ENCODE measurements at places on chromosomes 7 and 10.

DNA sequence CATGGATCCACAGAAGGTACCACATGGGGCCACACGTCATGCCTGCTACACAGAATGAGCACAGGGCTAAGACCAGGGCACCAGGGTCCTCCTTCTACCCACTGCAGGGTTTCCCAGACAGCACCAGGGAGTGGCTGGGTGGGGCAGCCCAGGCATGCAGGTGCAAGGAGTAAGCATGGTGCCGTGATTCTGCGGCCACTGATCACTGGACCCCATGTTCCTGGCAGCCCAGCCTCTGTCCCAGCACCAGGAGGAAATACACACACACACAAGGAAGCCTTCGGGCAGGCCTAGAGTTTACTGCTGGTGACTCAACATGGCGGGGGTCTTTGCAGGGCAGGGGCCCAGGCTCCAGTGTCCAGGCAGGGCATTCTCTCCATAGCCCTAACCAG is 13.9 kb downstream of the ATP6V1F start:
- no peak for DNase-seq

- no peak for DNase-seq
Measured at GRCh38 chr10:125489731-125490130, 193.2 kb downstream of the TEX36 start.

- DNase-seq: peak; percentile 51
Measured at GRCh38 chr7:108004220-108005142, 1.5 kb upstream of the LAMB1 start.

DNA sequence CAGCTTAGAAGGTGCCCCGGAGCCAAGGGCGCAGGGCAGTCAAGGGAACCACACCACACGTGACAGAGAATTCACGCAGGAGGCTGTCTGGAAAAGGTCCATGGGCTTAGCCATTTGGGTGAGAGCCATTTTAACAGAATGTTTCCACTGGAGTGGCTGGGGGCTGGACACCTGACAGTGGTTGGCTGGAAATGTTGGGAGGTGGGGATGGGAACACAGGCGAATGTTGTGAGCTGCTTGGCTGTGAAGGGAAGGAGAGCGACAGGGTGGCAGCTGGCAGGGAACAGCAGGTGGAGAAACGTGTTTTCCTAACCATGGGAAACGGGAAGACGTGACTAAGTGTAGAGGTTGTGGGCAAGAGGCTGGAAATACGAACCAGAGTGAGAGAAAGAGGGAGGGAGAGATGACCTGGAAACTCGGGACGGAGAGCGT is 100.5 kb upstream of the ZNF32 start:
- DNase-seq: no peak

DNA sequence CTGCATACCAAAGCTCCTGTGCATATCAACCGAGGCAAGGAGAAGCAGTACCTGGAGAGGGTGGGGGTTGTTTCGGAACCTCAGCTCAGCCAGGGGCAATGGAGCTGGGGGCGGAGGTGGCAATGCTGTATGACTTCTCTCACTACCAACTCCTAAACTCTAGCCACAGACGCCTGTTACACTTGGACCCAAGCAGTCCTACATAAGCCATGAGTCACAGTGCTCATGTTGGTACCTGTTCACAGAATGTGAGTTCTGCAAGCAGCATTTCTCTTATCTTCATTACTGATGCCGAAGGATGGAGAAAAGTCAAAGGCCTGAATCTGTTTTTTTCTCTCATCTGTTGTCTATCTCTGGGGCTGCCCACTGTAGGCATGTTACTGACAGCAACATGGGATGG is 3.2 kb upstream of the RAB18 start:
- no peak for DNase-seq

- DNase-seq: no peak
Measured at GRCh38 chr10:31507427-31507826, 188.4 kb downstream of the ZEB1 start.

GRCh38 chr10:88157981-88158465 is 294.6 kb downstream of the PTEN start:
- peak; percentile 96 for DNase-seq

DNA sequence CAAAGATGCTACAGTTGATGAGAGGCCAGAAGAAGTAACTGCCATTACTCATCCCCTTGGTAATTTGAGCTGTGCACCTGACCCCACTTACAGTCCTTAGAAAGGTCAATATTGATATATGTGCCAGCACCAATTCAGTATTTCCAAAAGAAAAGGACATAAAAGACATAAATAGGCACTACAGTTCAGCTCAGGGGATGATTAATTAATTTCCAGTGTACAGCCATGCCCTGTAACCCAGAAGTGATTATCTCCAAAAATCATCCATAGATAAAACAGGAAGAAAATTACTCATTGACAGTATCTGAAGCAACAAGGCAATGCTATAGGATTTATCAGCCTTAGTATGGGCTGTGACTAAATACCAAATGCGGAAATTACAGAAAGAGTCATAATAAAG is 82.4 kb downstream of the PHYHIPL start:
- DNase-seq: no peak

DNA sequence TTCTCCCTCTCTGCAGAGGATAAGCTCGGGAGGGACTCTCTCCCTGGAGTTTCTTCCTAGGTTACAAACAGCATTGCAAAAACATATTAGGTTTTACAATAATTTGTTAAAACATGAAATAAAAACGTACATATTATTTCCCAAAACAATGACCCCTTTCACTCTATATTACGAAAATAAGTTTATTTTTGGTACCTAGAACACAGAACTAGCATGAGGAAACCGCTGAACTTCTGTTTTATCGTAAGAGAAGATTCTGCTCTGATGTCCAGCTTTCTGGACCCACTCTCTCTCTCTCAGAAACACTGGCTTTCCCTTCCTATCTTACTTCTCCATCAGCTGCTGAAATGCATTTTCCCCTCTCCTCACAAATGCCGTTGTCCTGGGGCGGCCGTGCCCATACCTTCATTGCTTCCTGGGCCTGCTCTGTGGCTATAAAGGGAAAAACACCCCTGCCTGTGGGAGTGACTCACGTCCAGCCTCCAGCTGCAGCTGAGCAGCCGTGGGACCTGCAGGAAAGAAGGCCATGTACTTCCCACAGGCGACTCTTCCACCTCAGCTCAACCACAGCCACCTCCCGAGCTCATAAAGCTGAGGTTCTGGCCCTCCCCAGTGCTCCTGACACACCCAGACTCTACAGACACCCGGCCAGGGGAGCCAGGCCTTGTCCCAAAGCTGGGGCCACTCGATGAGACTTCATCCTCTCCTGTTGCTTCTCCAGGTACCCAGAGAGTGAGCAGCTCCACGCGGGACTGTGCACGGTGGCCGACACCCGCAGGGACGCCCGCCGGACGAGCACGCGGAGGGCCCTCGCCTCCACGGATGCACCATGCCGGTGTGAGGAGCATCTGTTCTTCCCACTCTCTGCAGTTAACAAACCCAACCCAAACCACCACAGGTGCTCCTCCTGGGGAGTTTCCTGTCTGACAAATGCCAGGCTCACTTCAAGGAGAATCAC is 3.1 kb downstream of the GPER1 start:
- peak; percentile 32 for DNase-seq

DNA sequence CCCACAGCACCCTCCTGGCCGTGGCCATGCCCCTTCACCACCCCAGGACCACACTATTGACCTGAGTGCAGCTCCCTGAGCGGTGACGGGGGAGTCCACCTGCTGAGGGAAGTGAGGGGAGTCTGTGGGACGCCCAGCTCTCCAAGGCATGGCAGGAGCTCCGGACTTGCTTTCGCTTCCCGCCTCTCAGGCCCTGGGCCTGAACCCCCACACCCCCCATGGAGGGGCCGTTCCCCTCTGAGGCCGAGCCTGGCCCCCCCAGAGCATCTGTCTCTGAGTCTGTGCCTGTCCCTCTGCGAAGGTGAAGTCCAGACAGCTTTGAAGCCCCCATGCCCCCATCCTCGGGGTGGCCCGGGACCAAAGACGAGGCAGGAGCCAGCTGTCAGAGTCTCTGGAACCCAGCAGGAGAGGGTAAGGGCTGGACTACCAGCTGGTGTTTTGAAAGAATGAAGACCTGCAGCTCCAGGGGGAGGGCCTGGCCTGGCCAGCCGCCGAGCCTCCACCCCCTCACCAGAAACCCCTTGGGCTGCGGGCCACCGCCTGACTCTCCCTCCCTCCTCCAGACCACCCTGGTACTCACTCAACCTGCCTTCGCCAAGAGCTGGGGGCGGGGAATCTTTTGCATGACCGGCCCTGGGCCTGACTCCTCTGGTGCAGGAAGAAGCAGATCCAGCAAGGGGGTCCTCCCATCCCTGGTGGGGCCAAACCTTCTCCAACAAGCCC is 114.0 kb downstream of the PDGFA start:
- no peak for DNase-seq

GRCh38 chr7:84113286-84113685 is 81.3 kb downstream of the SEMA3A start:
- no peak for DNase-seq

GRCh38 chr7:68689087-68689433 is 909.2 kb upstream of the AUTS2 start:
- no peak for DNase-seq

DNA sequence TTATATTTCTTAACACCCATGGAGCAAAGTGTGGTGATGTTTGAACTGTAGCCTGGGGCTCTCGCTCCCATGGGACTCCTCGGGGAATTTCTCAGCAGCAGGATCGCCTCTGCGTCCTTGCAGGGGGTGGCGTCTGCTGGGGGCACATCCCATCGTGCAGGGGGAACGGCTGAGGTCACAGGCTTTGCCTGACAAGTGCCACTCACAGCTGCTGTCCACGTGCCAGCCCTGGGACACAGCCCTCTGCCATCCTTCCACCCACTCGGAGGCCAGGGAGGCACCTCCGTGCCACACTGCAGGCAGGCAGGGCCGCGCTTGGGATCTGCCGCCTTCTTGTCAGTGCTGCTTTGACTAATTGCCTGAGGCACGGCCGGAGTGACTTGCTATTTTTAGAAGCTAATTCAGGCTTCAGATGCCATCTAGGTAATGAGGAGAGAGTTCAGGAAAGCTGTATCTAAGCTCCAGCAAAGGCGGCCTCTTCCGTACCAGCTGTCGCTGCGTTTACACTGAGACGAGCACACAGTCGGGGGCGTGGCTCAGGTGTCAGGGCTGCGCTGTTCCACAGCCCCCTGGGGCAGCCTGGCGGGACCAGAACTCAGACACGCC is 45.7 kb downstream of the PITRM1 start:
- DNase-seq: no peak

DNA sequence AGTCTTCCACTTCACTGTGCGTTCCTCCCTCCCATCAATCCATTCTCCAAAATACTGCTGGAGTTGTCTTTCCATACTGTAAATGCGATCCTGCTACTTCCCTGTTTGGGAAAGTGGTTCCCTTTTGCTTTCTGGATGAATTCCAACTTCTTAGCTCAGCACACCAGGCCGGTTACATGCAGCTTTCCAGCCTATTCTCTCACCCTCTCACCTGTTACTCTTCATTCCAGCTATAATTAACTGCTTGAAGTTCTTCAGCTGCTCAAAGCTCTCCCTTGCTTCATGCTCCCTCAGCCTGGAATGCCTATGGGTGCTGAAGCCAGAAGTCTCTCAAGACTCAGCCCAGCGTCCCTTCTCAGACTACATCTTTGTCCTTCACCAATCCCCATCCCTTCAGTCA is 6.0 kb upstream of the ZNRF2 start:
- DNase-seq: no peak

- no peak for DNase-seq
Measured at GRCh38 chr7:114900127-114900526, 21.8 kb upstream of the MDFIC start.

GRCh38 chr7:132560825-132561529 is 15.3 kb downstream of the PLXNA4 start:
- no peak for DNase-seq

- no peak for DNase-seq
Measured at GRCh38 chr10:64648915-64649314, 1127.7 kb downstream of the REEP3 start.

GRCh38 chr10:98457721-98458120 is 11.0 kb upstream of the HPS1 start:
- no peak for DNase-seq

- no peak for DNase-seq
Measured at GRCh38 chr7:54946764-54947163, 72.1 kb upstream of the EGFR start.

DNA sequence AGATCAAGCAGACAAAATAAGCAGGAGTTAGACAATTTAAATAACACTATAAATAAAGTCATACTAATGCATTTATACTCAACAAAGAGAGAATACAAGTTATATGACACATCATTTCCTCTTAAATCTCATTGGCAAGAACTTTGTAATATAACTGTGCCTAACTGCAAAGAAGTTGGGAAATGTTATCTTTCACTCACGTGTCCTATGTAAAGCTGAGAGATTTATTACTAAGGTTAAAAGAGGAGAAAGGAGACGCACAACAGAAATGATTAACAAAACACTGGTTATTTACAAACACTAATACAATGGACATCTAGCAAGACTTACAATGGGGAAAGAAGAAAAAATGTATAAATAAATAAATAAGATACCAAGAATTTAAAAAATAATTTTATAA is 12.7 kb upstream of the TMEM273 start:
- DNase-seq: peak; percentile 5

GRCh38 chr7:67306331-67306730 is 309.7 kb downstream of the TYW1 start:
- no peak for DNase-seq

GRCh38 chr7:12211711-12212485 is 804 bp downstream of the TMEM106B start:
- peak; percentile 42 for DNase-seq

GRCh38 chr10:94490789-94491039 is 54.9 kb upstream of the HELLS start:
- DNase-seq: no peak

- DNase-seq: no peak
Measured at GRCh38 chr7:78260826-78261225, 462.3 kb downstream of the PHTF2 start.

DNA sequence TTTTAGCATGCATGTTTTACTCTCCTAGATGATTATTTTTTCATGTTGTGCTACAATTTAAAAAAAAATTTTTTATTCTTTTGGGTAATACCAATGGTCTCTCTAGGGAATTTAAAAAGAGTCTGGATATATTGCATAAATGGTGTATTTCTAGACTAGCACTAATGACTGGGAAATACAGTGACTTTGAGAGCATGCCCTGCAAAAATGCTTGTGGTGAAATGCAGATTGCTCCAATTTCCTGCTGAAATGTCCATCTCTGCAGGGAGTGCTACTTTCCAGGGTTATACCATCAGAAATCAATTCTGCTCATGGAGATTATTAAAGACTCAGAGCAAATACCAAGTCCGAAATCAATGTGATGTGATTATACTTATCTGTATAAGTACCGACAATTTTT is 186.1 kb downstream of the PRKG1 start:
- DNase-seq: no peak

DNA sequence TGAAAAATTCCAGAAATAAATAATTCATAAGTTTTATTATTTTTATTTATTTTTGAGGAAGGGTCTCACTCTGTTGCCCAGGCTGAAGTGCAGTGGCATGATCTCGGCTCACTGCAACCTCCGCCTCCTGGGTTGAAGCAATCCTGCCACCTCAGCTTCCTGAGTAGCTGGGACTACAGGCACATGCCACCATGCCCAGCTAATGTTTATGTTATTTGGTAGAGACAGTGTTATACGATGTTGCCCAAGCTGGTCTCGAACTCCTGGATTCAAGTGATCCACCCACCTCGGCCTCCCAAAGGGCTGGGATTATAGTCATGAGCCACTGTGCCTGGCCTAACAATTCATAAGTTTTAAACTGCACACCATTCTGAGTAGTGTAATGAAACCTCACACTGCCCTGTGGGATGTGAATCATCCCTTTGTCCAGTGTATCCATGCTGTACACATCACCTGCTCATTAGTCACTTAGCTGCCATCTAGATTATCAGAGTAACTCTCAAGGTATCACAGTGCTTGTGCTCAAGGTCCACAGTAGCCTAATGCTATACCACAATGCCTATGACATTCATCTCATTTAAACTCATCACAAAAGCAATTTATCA is 17.9 kb downstream of the RTKN2 start:
- DNase-seq: peak; percentile 94

- peak; percentile 71 for DNase-seq
Measured at GRCh38 chr7:818031-818699, 14.1 kb upstream of the SUN1 start.
